Stimulated activated CD4-positive, alpha-beta T cell treated with anti-CD3 and anti-CD28 coated beads, Interleukin-4, amount 100 ng/mL, for 48 hours (primary cell): ENCODE measurements at places on chromosomes 4 and X.

DNA sequence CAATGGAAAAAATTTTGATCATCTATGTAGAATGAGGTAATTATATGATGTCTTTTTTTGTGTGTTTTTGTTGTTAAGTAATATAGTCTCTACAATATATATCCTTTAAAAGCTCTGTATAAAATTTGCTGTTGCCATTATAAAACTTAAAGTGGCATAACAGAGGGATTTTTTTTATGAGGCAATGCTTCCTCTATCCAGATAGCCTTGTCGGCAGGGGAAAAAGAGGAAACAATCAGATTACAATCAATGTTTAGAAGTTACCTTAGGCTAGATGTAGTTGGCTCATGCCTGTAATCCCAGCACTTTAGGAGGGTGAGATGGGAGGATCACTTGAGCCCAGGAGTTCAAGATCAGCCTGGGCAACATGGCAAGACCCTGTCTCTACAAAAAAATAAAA is 86.8 kb downstream of the DIAPH2 start:
- no peak for DNase-seq

DNA sequence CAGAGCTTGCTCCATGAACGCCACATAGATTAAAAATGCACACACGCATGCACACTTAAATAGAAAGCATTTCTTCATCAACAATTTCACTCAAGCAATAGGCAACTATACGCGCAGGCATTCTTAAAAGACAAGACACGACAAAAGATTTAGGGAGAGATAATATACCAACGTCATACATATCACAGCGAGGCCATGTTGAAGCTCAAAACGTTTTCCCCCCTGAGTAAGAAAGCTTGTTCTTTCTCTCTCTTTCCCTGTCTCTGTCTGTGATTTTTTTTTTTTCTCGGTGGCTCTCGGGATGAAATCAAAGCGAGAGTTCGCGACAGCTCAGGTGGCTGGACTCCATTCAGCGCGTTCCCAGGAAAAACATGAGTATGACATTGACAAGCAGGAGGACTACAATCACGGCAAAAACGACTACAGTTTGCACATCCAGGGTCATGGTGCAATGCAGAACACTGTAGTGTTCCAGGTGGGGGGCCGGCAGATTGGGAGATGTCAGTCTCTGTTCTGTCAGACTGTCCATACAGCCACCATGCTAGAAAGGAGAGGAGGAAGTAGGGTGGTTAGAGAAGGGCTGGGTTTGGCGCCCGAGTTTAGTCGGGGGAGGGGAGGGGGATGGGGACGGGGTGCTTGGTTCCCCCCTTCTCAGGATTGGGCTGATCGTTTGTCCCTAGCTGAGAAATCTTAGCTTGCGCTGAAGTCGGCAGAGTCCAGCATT is 30.7 kb downstream of the ARHGEF9 start:
- peak; percentile 5 for DNase-seq

GRCh38 chr4:159297091-159297490 is 194.2 kb downstream of the RAPGEF2 start:
- no peak for DNase-seq

DNA sequence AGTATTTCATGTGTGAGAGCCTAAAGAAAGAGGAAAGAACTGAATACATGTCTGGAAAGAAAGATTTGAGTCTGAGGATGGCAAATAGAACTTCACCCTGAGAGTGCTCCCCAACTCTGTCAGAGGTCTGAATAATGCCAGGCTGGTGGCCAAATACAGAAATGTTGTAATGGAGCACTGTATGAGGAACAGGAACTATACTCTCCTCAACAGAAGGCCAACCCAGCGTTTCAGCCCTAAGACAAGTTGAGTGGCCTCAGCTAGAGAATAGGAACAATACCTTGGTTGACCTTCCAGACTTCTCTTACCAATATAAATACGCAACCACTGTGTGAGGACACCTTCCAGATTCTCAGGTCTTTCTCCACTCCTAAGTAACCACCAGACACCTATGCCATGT is 94.5 kb upstream of the STIM2 start:
- no peak for DNase-seq

- no peak for DNase-seq
Observed at GRCh38 chr4:47801481-47802002, 36.3 kb downstream of the CORIN start.

GRCh38 chr4:6724421-6725111 is 8.6 kb downstream of the BLOC1S4 start:
- DNase-seq, result no peak

GRCh38 chrX:110167952-110168451 is 149.9 kb downstream of the AMMECR1 start:
- DNase-seq, result peak; percentile 24

DNA sequence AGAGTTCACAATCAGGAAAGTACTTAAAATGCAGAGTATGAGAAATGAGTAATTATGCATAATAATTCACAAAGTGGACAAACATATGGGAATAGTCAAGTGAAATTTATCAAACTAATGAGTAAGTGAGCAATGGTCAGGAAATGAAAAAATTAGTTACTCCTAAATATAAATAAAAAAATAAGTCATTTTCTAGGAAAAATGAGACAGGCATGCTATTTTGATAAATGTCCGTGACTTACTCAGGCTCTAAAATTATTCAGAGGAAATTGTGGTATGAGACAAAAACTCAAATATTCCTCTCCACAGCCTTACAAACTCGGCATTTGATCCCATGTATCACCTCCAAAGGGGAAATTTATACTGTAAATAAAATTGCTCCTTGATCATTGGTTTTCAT is 181.2 kb downstream of the COX18 start:
- DNase-seq, result no peak

- no peak for DNase-seq
Observed at GRCh38 chr4:73725510-73725909, 14.9 kb upstream of the CXCL8 start.

DNA sequence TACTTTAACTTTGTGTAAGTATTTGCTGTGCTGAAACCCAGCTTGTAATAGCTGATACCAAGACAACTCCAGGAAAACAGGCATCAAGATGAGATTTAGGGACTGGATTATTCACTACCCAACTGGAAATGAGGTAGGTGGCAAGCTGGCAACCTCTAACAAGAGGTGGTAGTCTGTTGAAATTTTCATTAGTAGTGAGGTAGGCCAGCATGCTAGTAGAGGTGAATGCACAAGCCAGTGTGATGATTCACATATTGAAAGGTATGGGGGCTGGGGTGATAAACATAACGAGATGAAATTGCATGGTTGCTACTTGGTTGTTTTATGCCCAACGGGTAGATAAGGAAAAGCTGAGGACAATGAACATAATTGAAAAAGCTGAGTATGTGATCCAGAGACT is 8.5 kb upstream of the TMPRSS11D start:
- DNase-seq, result no peak

DNA sequence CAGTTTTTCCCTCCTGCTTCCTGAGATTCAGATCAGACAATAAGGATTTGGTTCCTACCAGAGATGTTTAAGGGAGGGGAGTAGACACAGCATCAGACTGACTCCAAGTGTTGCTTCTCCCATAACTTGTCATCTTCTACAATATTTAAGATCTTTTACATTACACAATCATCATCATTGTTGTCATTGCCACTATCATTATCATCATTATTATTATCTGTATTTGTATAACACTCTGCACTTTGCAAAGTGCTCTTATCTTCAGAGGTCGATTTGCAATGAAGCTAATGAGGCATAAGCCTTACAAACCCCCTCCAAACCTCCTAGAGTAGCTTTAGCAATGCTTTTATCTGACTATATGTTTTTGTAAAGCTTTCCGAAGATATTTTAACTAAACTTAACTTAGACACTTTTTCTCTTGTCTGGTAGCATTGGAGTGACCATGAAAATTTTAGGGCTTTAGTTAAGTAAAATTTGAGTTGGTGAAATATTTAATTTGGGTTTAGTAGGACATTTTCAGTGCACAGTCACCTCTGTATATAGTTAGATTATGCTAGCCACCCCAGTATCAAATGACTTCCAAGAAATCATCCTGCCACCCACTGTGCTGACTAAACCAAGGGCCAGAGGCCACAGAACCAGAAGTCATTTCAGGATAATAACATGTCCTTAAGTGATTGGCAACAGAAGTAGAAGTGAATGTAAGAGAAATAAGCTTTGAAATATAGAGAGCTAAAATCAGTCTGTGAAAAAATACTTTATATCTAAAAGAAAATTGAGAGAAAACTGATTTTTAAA is 124.2 kb upstream of the NRK start:
- no peak for DNase-seq

- no peak for DNase-seq
Observed at GRCh38 chrX:134551376-134552048, 91.5 kb downstream of the HPRT1 start.

GRCh38 chr4:31793907-31794306 is 1073.7 kb downstream of the PCDH7 start:
- no peak for DNase-seq

DNA sequence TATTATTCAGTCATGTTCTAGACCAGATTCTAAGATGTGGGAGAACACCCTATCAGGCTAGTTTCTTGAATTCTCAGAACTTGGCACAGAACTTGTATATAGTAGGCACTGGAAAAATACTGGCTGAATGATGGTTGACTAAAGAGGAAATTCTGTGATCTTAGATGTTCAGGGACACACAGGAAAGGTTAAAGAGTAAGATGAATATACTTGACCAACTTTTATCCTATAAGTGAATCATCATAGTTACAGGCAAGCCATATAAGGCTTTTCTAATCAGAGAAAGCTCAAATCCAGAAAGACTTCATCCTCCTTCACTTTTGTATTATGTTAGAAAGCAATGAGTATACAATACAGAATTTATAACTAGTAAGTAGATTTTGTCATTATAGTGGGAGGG is 53.8 kb downstream of the SEPTIN11 start:
- no peak for DNase-seq

DNA sequence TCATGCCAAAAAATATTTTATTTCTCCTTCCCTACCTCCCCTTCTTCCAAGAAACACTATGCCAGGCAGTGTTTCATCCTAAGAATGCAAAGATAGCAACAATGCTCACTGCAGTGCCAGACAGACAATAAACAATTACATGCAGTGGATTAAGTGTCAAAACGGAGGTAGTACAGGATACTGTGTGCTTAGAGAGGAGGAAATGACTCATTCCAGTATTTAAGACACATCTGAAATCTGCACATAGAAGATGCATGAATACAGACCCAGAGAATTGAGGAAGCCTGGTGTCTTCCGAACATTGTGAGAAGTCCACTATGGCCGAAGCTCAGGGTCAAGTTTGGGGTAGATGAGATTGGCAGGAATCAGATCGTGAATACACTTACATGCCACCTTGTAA is 326.4 kb downstream of the PPP3CA start:
- DNase-seq, result no peak

GRCh38 chr4:46249106-46249505 is 125.3 kb upstream of the GABRG1 start:
- no peak for DNase-seq

GRCh38 chr4:3243136-3243780 is 5.7 kb upstream of the MSANTD1 start:
- DNase-seq, result no peak

DNA sequence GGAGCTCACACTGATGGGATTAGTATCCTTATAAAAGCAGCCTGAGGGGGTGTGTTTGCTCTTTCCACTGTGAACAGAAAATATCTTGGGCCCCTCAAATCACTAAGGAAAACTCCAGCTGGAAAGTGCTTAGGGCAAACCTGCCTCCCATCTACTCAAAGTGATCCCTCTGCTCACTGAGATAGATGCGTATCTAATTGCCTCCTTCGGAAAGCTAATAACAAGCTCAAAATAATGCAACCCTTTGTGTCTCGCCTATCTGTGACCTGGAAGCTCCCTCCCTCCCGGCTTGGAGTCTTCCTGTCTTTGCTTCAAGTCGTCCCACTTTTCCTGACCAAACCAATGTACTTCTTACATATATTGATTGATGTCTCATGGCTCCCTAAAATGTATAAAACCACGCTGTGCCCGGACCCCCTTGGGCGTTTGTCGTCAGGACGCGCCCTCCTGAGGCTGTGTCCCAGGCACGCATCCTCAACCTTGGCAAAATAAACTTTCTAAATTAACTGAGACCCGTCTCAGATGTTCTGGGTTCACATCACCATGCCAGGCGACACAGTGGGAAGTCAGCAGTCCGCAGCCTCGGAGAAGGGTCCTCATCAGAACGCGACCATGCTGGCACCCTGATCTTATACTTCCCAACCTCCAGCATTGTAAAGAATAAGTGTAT is 34.1 kb upstream of the SORCS2 start:
- no peak for DNase-seq

- no peak for DNase-seq
Observed at GRCh38 chr4:4792466-4792865, 67.0 kb upstream of the MSX1 start.
